ENCODE measurements at places on chromosomes 16 and 17.

- DNase-seq, result no peak
Observed at GRCh38 chr16:68921637-68922036, 78.3 kb downstream of the TANGO6 start.

GRCh38 chr16:81424771-81425170 lies 19.8 kb upstream of the CMIP start:
- no peak for DNase-seq

DNA sequence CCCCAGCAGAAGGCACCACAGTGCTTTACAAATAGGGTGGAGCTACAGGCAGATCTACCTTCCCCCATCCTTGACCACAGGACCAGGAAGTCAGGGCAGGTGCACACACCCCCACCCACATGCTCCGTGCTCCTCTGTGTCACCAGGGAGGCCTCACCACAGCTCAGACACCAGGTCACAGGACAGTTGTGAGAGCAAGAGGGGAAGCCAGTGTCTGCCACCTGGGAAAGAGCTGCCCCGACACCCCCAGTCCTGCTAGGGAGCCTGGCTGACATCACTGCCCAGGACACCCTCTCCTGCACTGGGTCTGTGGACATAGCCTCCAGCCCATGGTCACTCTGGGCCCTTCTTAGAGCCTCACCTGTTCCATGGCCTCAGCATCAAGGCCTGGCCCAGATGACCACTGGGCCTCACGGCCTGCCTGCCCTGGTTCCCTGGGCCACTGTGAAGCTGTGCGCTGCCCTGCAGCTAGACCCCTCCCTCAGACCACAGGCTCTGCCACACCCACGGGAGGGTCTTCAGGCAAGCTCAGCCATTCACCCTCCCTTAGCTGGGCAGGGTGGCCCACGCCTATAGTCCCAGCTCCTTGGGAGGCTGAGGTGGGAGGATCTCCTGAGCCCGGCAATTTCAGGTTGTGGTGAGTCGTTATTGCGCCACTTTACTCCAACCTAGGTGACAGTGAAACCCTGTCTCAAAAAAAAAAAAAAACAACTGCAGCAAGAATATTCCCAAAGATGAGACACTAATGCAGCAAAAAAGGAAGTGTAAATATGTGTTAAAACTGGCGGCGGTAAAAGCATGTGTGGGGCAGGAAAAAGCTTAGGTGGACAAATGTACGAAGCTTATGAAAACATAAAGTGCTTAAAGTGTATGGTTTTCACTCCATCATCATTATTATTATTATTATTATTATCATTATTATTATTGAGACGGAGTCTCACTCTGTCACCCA lies 14.2 kb downstream of the POLR3K start:
- no peak for DNase-seq

- DNase-seq, result no peak
Observed at GRCh38 chr17:68095205-68095811, 59.8 kb downstream of the KPNA2 start.

GRCh38 chr17:5097101-5097834 lies 14.4 kb downstream of the ZNF232 start:
- DNase-seq, result no peak

- peak; percentile 59 for DNase-seq
Observed at GRCh38 chr17:82205720-82206508, 6.7 kb downstream of the CCDC57 start.

DNA sequence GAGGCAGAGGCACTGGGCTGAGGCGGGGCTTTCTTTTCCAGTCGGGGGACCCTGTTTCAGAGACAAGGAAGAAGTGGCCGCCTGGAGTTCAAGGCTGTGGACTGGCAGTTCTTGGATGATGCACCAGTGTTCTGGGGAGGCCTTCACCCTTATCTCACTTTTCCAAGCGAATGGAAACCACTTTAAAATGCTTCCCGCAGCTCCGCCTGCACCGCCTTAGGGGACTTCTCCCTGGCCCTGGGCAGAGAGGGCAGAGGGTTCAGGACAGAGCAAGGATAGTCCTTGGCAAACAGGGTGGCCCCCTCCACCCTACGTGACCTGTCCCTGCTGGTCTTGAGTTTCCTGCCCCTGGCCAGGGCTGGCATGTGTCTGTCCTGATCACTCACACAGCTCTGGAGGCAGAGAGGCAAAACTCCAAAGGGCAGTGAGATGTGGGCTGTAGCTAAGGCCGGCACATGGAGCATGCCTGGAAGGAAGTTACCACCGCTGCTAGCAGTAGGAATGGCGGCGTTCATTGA lies 20.6 kb downstream of the RTN4RL1 start:
- DNase-seq, result no peak

GRCh38 chr17:55160501-55160900 lies 104.3 kb upstream of the HLF start:
- no peak for DNase-seq

DNA sequence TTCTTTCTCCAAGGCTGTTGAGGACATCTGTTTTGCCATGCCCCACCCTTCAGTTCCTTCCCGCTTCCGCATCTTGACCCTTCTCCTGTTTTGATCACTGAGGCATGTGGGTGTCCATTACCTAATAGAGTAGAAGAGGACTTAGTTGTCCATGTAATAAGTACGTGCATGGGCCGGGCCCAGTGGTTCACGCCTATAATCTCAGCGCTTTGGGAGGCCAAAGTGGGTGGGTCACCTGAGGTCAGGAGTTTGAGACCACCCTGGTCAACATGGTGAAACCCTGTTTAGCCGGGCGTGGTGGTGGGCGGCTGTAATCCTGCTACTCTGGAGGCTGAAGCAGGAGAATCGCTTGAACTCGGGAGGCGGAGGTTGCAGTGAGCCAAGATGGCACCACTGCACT lies 637.8 kb upstream of the EEF2KMT start:
- DNase-seq, result no peak

DNA sequence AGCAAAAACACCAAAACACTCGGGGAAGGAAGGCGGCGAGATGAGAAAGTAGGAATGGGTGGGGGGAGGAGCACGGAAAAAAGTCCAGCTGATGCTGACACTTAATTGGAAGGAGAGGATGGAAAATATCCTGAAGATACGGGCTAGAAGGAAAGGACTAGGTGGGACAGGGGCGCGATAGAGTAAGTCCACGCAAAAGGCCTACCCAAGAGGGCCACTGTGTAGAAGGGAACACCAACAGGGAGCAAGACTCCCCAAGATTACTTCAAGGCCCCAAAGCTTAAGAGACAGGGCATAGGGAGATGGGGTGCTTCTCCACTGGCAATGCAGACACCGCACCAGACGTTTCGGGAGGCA lies 736 bp downstream of the APPBP2 start:
- DNase-seq, result no peak

- no peak for DNase-seq
Observed at GRCh38 chr17:73194514-73195222, 1.8 kb downstream of the COG1 start.

GRCh38 chr17:8109661-8110455 lies 8.5 kb downstream of the ALOXE3 start:
- no peak for DNase-seq

DNA sequence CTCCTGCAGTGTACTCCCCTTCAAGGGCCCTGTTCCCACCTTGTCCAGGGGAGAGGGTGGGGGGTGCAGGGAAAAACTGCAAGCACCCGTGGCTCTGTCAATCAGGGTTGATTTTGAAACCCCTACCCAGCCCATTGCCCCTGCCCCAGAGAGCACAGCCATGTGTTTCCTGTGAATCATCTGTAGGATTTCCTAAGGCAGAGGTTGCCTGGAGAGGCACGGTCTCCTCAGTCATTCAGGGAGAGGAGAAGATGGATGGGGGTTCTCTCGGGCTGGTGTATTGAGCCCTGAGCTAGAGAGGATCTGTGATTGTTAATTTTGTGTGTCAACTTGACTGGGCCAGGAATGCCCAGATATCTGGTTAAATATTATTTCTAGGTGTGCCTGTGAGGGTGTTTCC lies 3.5 kb upstream of the AGRP start:
- DNase-seq, result peak; percentile 17

DNA sequence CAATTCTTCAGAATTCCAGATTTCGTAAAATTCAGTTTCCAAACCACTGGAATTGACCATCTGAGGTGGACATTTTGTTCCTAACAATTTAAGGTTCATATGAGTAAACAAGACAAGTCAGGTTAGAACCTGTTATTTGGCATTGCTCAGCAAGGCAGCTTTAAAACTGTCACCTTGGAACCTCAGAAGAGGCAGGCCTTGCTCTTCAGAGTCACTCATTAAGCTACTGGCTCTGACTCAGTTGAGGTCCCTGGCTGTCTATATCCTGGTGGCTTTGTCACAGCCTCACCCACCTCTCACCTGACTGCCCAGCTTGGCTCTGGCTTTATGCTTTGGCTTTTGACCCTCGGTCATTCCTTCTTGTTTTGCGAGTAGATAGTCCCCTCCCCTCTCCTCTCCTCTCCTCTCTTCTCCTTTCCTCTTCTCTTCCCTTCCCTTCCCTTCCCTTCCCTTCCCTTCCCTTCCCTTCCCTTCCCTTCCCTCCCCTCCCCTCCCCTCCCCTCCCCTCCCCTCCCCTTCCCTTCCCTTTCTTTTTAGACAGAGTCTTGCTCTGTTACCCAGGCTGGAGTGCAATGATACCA lies 238.4 kb downstream of the SHISA9 start:
- DNase-seq, result no peak

GRCh38 chr17:35244341-35245195 lies 1.7 kb downstream of the SLFN5 start:
- DNase-seq, result no peak

GRCh38 chr17:65434251-65434650 lies 127.2 kb downstream of the AXIN2 start:
- no peak for DNase-seq

DNA sequence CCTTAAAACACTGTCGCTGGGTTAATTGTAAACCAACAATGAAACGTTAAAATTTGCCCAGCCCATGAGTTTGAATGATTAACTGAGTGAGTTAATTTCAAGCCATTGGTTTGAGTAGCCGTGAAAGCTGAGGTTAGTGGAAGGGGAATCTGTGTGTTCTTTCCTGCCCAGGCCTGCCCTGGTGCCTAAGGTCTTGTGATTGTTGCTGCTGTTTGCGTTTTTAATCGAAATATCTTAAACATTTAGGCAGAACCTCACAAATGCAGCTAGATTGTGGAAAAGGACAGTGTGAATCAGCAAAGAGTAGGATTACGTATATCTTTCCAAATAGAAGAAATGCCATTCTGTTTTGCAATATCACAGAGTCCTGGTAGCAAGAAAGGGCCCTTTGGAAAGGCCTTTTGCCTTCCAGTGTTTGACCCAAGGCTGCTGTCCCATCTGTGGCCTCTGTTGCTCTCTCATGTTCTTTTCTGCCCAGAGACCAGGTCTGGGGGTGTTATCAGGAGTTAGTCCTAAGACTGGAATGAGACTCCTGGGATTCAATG lies 113.8 kb downstream of the MSI2 start:
- DNase-seq, result no peak

GRCh38 chr17:46121165-46121764 lies 72.0 kb downstream of the KANSL1 start:
- DNase-seq, result no peak

DNA sequence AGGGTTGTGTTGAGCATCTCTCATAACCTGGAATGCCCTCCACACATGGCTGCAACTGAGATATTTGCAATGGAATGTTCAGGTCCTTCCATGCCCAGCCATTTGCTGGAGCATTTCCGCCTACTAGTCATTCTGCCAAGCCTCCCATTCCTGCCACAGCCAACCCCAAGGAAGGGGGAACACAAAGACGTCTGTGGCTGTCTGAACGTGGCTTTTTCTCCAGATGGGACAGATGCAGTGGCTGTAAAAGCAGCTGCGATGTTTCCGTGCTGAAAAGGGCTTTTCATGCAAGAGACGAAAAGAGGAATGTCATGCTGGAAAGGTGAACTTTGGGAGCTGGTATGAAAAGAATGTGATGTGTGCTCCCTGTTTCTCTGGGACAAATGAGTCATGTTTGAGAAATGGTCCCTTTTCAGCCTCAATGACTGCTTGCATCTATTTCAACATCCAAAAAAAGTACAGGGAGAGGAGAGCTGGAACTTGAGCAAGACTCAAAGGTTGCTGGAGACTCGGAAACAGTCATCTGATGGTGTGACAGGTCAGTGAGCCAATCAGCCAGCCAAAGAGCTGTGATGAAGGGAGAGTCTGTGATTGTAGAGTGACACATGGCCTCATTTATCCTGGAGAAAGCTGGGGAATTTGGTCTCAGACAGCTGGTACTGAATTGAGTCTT lies 208.9 kb downstream of the SHISA9 start:
- no peak for DNase-seq

GRCh38 chr17:70658317-70658716 lies 489.0 kb downstream of the KCNJ2 start:
- no peak for DNase-seq

DNA sequence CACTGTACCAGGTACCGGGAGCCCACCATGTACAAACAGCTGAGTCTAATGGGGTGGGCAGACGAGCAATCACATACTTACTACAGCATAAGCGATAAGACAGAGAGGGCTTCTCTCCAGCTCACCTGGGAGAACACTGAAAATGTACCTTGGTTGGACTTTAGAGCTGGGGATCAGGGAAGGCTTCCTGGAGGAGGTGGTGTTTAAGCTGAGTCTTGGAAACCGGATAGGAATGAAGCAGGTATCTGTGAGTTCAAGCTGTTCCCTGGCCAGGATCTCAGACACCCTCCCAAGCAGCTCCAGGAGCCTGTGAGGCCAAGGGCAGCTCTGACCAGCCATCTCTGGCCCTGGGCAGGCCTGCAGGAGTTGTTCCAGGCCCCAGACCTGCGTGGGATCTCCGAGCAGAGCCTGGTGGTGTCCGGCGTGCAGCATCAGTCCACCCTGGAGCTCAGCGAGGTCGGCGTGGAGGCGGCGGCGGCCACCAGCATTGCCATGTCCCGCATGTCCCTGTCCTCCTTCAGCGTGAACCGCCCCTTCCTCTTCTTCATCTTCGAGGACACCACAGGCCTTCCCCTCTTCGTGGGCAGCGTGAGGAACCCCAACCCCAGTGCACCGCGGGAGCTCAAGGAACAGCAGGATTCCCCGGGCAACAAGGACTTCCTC lies 8.0 kb upstream of the SERPINF1 start:
- no peak for DNase-seq

- DNase-seq, result peak; percentile 72
Observed at GRCh38 chr17:8125154-8125946, 1.4 kb upstream of the HES7 start.

- DNase-seq, result no peak
Observed at GRCh38 chr17:34869641-34870040, 91.6 kb downstream of the CCT6B start.

DNA sequence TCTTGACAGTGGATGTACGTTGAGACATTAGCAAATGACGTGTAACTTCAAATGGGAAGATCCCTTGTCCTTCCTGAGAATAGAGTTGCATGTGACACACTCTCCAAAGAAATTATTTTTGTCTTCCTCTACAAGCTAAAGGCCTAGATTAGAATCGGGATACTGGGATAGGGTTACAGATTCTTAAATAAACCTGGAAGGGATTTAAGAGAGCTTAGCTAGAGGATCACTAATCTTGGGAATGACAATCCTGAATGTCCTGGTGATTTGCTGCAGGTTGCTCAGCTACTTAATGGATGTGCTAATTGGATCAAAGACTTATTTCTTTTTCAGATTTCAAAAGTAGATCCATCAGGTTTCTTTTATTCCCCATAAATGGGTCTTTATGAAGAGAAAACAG lies 101.9 kb downstream of the KCNJ2 start:
- no peak for DNase-seq
